ENCODE measurements at places on chromosomes 5 and 9.

- no peak overlapping the region for H3K27ac ChIP-seq
- DNase-seq, result no peak
- H3K4me1 ChIP-seq, result peaks cover 21% of the 10 kb centered on the region
- no peak overlapping the region for H3K4me3 ChIP-seq
Measured at GRCh38 chr9:130698514-130698913, 4.9 kb downstream of the EXOSC2 start.

DNA sequence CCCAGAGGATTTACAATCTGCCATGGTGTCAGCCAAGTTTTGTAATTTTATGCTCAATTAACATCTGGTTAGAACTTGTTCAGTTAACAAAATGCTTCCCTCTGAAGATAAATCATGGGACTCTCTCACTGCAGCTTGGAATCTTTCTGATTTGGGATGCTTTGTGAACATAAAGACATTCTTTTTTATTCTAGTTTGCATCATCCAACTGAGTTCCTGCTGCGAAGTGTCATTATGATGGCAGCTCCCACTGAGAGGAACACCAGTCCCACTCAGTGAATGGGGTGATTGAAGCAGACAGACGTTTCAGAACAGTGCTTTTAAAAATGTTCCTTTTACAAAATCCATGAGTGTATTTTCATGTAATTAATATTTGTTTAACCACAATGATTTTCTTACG, 863.8 kb downstream of the TLE4 start:
- no peak overlapping the region for H3K4me3 ChIP-seq
- no peaks in the 10 kb centered on the region for H3K27me3 ChIP-seq
- H3K36me3 ChIP-seq, result no peaks in the 10 kb centered on the region
- no peak for DNase-seq
- no peaks in the 10 kb centered on the region for H3K4me1 ChIP-seq
- H3K27ac ChIP-seq, result no peak overlapping the region

DNA sequence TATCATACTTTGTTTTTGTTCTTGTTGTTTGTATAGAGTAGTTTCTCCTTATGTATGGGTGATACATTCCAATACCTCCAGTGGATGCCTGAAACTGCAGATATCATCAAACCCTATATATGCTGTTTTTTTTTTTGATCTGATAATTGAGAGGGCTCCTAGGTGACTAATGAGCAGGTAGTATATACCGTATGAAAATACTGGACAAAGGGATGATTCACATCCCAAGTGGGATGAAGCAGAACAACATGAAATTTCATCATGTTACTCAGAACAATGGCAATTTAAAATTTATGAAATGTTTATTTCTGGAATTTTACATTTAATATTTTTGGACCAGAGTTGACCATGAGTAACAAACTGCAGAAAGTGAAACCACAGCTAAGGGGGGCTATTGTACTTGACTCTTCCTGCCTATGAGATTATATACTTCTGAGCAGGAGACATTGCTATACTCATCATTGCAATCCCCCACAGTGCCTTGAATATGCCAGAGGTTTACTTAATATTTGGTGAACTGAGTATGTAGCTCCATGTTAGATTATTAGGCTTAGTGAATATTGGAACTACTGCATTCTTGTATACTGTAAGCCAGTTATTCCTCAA, 258.7 kb upstream of the FBXL7 start:
- no peaks in the 10 kb centered on the region for H3K36me3 ChIP-seq
- no peak for DNase-seq

- H3K4me3 ChIP-seq, result no peak overlapping the region
- peaks cover 17% of the 10 kb centered on the region for H3K4me1 ChIP-seq
- peak; percentile 14 for DNase-seq
- H3K27me3 ChIP-seq, result no peaks in the 10 kb centered on the region
- no peak overlapping the region for H3K27ac ChIP-seq
- H3K36me3 ChIP-seq, result no peaks in the 10 kb centered on the region
Measured at GRCh38 chr5:43141211-43141610, 20.5 kb downstream of the ZNF131 start.

DNA sequence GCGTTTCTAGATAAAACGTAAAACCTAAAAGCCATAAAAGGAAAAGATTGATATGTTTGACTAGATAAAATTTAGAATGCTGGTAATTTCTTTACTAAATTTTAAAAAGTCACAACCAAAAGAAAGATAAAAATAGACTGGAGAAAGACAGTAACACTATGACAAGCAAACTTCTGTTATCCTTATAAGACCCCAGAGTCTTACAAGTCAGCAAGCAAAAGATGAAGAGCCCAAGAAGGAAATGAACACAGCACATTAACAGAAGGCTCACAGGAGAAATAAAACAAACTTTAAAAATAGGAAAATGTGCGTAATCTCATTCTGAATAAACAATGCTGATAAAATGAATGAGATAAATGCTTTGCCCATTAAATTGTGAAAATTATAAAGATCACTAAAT, 29.7 kb downstream of the IL7R start:
- peaks cover 6% of the 10 kb centered on the region for H3K4me1 ChIP-seq
- H3K4me3 ChIP-seq, result no peak overlapping the region
- DNase-seq, result no peak
- no peak overlapping the region for H3K27ac ChIP-seq
- H3K36me3 ChIP-seq, result no peaks in the 10 kb centered on the region
- H3K27me3 ChIP-seq, result no peaks in the 10 kb centered on the region

DNA sequence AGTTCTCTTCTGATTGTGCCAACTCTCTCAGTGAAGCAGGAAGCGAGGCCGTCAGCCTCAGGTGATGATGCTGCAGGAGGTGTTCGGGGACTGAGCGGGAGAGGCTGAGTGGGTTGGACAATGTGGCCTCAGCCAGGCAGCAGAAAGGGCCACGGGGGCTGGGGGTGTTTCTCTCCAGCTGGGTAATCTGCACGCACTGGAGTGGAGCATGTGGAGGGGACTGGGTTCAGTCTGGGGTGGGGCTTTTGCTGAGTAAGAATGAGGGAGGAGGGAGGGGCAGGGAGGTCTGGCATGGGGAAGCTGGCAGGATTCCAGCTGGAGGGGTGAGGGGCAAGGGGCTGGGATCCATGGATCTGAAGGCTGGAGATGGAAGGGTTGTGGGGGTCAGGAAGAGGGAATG, 60.8 kb upstream of the PHYKPL start:
- no peak overlapping the region for H3K4me3 ChIP-seq
- no peak overlapping the region for H3K27ac ChIP-seq
- H3K27me3 ChIP-seq, result no peaks in the 10 kb centered on the region
- peak; percentile 62 for DNase-seq

GRCh38 chr9:122546196-122546595, 6.7 kb upstream of the OR1N2 start:
- H3K27ac ChIP-seq, result no peak overlapping the region
- no peaks in the 10 kb centered on the region for H3K27me3 ChIP-seq
- H3K4me3 ChIP-seq, result no peak overlapping the region
- no peaks in the 10 kb centered on the region for H3K36me3 ChIP-seq

GRCh38 chr5:58842852-58843251, 260.0 kb downstream of the RAB3C start:
- H3K27me3 ChIP-seq, result no peaks in the 10 kb centered on the region
- H3K4me1 ChIP-seq, result no peaks in the 10 kb centered on the region
- H3K4me3 ChIP-seq, result no peak overlapping the region
- no peak for DNase-seq
- H3K36me3 ChIP-seq, result no peaks in the 10 kb centered on the region

DNA sequence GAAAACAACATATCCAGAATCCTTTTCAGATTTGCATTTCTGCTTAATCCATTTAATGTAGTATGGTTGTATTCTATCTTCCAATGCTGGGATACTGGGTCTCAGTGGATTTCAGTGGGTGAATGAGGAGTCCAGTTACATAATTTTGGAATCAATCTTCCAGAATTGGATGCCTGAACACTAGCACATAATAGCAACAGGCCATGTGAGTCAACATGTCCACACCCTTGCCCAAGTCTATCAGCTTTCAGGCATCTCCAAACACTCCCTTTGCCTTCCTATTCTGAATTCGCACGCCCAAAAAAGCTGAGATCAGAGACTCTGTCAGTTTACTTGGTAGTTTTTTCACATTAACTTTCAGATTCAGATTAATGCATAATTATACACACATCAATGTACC, 202.6 kb downstream of the TSSK1B start:
- H3K27ac ChIP-seq, result no peak overlapping the region
- DNase-seq, result no peak
- peaks cover 9% of the 10 kb centered on the region for H3K4me1 ChIP-seq
- H3K27me3 ChIP-seq, result no peaks in the 10 kb centered on the region
- no peak overlapping the region for H3K4me3 ChIP-seq

GRCh38 chr5:133539818-133540217, 72.5 kb downstream of the FSTL4 start:
- no peak for DNase-seq
- no peaks in the 10 kb centered on the region for H3K27me3 ChIP-seq
- H3K27ac ChIP-seq, result no peak overlapping the region
- H3K36me3 ChIP-seq, result no peaks in the 10 kb centered on the region
- H3K4me1 ChIP-seq, result no peaks in the 10 kb centered on the region

GRCh38 chr9:87062746-87063145, 115.4 kb upstream of the GAS1 start:
- H3K4me1 ChIP-seq, result no peaks in the 10 kb centered on the region
- H3K27me3 ChIP-seq, result no peaks in the 10 kb centered on the region
- H3K27ac ChIP-seq, result peak overlapping the region; percentile 37

- H3K4me3 ChIP-seq, result peak overlapping the region; percentile 95
- H3K4me1 ChIP-seq, result peaks cover 46% of the 10 kb centered on the region
- peak overlapping the region; percentile 94 for H3K27ac ChIP-seq
Measured at GRCh38 chr5:181189363-181189961, 15.5 kb downstream of the TRIM7 start.

- H3K4me3 ChIP-seq, result no peak overlapping the region
- H3K27ac ChIP-seq, result no peak overlapping the region
- no peak for DNase-seq
- no peaks in the 10 kb centered on the region for H3K36me3 ChIP-seq
Measured at GRCh38 chr5:12566441-12566840, 662.2 kb upstream of the CTNND2 start.

DNA sequence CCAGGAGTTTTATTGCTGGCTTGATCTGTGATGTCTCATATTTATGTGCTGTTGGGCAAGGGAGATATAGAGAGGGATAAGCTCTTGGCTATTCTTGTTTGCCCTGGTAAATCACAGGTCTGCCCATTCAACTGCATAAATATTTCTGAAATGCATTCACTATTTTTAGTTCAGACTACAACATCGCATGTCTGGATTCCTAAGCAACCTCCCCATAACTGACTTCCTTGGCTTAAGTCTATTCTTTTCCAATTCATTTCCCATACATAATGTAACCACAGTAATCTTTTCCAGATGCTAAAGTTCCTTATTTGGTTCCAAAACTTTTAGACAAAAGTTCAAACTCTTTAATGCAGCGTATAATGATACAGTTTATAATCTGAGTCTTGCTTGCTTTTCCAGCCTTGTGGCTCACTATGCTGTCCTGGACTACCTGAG, 321.4 kb upstream of the ACTBL2 start:
- no peak overlapping the region for H3K27ac ChIP-seq
- DNase-seq, result no peak
- H3K4me1 ChIP-seq, result no peaks in the 10 kb centered on the region
- no peaks in the 10 kb centered on the region for H3K27me3 ChIP-seq
- H3K4me3 ChIP-seq, result no peak overlapping the region

- peaks cover 16% of the 10 kb centered on the region for H3K4me1 ChIP-seq
- no peak overlapping the region for H3K27ac ChIP-seq
- H3K4me3 ChIP-seq, result no peak overlapping the region
- H3K36me3 ChIP-seq, result no peaks in the 10 kb centered on the region
- peaks cover 4% of the 10 kb centered on the region for H3K27me3 ChIP-seq
Measured at GRCh38 chr9:138025417-138025816, 147.8 kb downstream of the CACNA1B start.

- no peak for DNase-seq
- H3K36me3 ChIP-seq, result no peaks in the 10 kb centered on the region
- no peak overlapping the region for H3K27ac ChIP-seq
Measured at GRCh38 chr5:54205453-54205852, 104.9 kb downstream of the ARL15 start.
